ENCODE measurements at places on chromosomes 6 and 20. TPM values are rescaled to one million over a fixed set of nuclear protein-coding genes. Genes with fewer than 3 reads are reported as not detected.

DNA sequence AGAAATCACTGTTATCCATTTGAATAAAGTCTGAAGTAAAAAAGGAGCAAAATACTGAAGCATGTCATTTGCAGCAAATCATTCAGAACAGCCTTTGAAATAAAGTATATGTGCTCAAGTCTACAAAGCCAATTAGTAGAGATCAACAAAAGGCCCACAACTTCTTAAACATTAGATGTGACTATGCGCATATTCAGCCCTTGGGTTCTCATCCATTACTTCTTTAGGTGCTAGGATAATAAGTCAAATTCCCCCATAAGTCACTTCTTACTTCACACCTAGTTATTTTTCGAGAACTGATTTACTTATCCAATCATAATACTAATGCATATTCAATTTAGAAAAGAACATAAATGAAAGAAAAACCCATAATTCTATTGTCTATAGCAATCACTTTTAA lies 31.0 kb downstream of the PHIP start:
- DNase-seq = no peak

- no peak for DNase-seq
These were observed 53.5 kb upstream of the CEP85L start for GRCh38 chr6:118704915-118705314.

DNA sequence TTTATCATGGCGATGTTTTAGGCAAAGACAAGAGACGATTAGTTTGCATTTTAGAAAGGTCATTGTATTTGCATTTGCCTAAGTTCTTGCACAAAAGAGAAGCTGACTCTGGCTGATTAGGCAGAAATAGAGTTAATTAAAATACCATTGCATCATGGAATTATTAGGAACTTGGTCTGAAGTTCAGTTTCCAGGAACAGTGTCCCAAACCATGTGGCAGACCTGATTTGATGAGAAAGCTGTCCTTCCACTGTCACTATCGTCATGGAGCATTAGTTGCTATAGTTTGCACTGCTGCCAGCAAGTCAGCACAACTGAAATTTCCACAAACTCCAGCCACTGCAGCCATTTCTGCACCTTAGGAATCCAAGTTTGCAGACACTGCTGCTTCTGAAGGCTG lies 24.3 kb upstream of the MCUR1 start:
- no peak for DNase-seq

DNA sequence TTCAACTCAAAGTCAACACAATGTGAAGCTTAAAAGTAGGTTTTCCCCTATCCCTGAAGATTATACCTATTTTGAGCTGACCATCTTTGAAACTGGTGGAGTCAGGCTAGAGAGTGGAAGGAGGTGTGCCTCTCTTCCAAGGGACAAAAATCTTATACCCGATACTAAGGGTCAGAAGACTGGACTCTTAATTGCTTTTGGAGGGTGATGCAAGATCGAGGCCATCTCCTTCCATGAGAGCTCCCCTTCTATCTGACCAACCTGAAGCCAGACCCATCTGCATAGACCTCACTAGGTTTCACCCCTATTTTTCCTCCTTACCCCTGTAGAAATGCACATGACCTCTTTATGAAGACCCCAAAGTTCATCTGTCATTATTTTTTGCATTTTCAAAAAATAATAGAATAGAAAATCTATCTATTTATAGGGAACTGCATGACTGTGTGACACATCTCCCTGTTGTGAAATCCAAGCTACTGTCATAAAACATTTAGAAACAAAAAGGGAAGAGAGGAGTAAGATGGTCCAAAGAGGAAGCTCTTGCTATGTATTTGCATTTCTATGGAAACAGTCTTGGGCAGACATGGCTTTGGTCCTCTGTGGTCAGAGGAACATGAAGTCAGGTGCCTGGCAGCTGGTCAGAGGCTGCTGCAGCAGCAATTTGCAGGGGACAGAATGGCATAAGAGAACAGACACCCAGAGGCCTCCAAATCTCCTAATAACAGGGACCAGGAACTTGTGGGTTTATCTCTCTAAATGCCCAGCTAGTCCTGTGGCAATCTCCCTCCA lies 349.2 kb downstream of the MAFB start:
- peak; percentile 41 for DNase-seq

GRCh38 chr6:80940571-80940970 lies 811.9 kb downstream of the TENT5A start:
- peak; percentile 22 for DNase-seq

GRCh38 chr6:951399-952181 lies 258.7 kb upstream of the EXOC2 start:
- DNase-seq = no peak

Gene PLN
- total RNA-seq = 5.2 TPM

- DNase-seq = no peak
These were observed 3.4 kb downstream of the MYT1 start for GRCh38 chr20:64167676-64168075.

- DNase-seq = no peak
These were observed 2.1 kb upstream of the THEMIS start for GRCh38 chr6:127902933-127903332.

Gene SLC22A16
- not detected for total RNA-seq

Gene TFAP2A
- total RNA-seq = 2.6 TPM

GRCh38 chr6:23630726-23631635 lies 495.0 kb upstream of the NRSN1 start:
- DNase-seq = no peak

Gene RIN2
- 57.7 TPM for total RNA-seq

GRCh38 chr6:22612236-22612635 lies 42.9 kb downstream of the HDGFL1 start:
- peak; percentile 50 for DNase-seq

Gene AKAP7
- total RNA-seq = 4.7 TPM

- DNase-seq = peak; percentile 44
These were observed 576.1 kb upstream of the MARCKS start for GRCh38 chr6:113281014-113281413.

- no peak for DNase-seq
These were observed 165.5 kb downstream of the PRKN start for GRCh38 chr6:162562041-162562440.

GRCh38 chr20:728256-728944 lies 39.9 kb downstream of the SLC52A3 start:
- DNase-seq = peak; percentile 13

GRCh38 chr6:149727793-149728498 lies 10.0 kb upstream of the LATS1 start:
- peak; percentile 21 for DNase-seq

GRCh38 chr6:140623498-140623897 lies 1249.0 kb upstream of the CITED2 start:
- DNase-seq = peak; percentile 77

DNA sequence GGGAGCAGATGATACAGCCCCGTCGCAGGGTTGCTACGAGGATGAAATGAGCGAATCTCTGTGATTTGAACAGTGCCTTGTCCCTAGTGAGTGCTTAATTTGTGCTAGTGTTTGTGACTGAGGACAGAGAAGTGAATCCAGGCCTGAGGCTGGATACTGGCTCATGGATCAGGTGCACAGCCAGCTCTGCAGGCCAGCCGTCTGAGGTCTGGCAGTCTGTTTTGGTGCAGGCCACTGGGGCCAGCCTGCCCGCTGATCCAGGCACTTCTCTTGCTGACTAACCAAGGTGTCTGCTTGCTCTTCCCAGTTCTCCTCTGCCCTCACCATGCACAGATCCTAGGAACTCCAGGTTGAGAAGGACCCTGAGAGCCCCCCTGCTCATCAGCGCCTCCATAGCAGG lies 181.0 kb downstream of the LRFN2 start:
- DNase-seq = no peak

DNA sequence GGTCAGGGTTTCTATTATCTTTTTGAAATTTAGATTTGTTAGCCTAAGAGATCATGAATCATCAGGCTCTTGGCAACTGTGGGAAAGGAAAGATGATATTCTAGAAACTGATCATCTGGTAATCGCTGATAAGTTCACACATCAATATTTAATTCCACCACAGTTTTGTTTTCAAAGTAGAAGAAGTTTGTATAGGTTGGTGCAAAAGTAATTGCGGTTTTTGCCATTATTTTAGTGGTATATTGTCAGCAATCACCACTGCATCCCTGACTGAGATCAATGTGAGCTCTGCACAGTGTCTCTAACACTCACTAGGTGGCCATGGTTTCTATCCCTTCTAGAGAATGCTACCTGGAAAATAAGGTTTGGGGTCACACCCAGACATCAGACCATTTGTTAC lies 17.0 kb upstream of the PXDC1 start:
- no peak for DNase-seq

Gene C6orf52
- not detected for total RNA-seq

- no peak for DNase-seq
These were observed 80.0 kb upstream of the TAB2 start for GRCh38 chr6:149237464-149237863.

GRCh38 chr20:35561268-35561667 lies 19.4 kb downstream of the ERGIC3 start:
- peak; percentile 31 for DNase-seq

DNA sequence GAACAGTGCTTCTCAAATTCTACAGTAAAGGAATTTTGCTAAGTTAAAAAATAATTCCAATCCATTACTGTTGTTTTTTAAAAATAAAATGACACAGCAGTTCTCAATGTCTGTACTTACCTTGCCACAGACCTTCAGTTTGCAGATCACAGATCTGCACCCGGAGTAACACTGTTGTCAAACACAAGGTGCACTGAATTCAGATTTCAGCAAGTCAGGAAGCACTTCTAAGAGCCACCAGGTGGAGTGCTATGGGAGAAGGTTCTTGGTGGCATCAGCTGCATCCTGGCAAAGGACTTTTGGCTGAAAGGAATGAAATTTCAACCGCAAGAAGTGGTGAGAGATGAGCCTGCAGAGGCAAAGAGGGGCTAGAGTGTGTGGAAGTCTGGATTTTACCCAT lies 17.4 kb downstream of the RSPH4A start:
- no peak for DNase-seq

- DNase-seq = peak; percentile 33
These were observed 165.1 kb downstream of the CDKAL1 start for GRCh38 chr6:20699402-20699801.

- DNase-seq = peak; percentile 94
These were observed 243.9 kb upstream of the TCF21 start for GRCh38 chr6:133644892-133645619.

GRCh38 chr20:62353289-62354030 lies 13.7 kb downstream of the LAMA5 start:
- DNase-seq = no peak

GRCh38 chr6:118335325-118335816 lies 212.7 kb upstream of the PLN start:
- no peak for DNase-seq

Gene BPIFA1
- not detected for total RNA-seq

Gene ZFP64
- 28.5 TPM for total RNA-seq

- peak; percentile 88 for DNase-seq
These were observed 65.9 kb downstream of the FAM135A start for GRCh38 chr6:70479236-70479635.

GRCh38 chr6:166221040-166221439 lies 53.4 kb upstream of the TBXT start:
- no peak for DNase-seq

- DNase-seq = no peak
These were observed 39.1 kb upstream of the ANKRD60 start for GRCh38 chr20:58267389-58268215.

GRCh38 chr6:156163311-156163710 lies 613.9 kb upstream of the ARID1B start:
- no peak for DNase-seq

DNA sequence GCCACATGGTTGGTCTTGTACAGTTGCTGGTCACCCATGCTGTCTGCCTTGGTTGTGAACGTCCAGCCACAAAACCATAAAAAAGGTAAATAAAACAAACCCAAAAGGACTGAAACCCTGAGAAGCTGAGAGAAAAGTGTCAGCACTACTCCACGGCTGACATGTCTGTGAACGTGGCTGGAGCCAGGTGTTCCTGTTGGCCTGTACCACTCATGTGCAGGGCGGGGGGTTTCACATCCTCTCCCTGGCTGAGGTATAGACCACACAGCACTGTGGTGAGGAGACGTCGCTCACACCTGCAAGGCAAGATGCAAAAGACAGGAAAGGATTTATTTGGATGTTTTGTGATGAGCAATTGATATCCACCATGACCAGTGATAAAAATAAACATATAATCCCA lies 51.9 kb upstream of the MRPS10 start:
- no peak for DNase-seq

DNA sequence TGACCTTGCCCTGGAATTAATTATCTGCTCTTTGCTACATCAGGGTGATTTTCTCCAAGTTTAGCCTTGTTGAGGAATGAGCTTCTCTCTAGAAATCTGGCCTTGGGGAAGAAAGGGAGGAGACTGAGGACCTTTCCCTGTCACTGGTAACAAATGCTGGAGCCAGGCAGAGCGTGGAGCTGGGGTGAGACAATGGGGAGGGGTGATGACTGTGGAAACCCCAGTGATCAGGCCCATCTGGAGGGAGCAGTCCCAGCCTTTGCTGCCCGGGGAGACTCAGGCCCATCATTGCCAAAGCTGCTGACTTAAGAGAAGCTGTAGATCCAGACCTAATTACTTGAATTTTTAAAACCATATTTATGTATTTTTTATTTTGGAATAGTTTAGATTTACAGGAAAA lies 31.3 kb downstream of the BCAS4 start:
- no peak for DNase-seq

DNA sequence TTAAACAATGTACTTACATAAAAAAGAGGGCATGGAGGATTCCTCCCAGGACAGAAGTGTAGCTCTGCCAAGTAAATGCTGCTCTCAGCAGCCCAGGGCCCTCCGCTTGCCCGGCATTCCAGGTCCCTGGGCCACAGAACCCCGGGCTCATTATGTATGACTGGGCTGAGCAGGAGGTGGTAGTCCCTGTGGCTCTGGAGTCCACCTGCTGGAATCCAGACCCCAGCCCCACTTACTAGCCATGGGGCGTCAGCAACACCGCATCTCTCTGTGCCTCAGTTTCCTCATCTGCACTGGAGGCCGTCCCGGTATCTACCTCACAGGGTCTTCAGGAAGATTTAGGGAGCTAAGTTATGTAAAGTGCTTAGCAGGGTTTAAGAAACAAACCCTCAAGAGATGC lies 55.4 kb downstream of the PSMG4 start:
- DNase-seq = no peak

GRCh38 chr20:18729231-18729825 lies 84.3 kb upstream of the SCP2D1 start:
- no peak for DNase-seq

Gene ZNF334
- 1.9 TPM for total RNA-seq

Gene PRR18
- not detected for total RNA-seq

Gene ZBP1
- total RNA-seq = not detected

DNA sequence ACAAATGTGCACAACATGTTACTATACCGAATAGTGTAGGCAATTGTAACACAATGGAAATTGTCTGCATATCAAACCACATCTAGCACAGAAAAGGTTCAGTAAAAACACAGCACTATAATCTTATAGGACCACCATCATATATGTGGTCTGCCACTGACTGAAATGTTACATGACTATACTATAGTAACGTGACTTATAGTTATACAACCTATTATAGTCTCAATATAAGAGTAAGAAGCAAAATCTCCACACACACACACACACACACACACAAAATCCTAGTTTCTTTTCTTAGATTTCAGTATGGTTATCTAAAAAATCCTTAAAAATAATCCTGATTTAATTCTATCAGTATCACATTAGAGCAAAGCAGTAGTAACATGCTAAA lies 164.6 kb downstream of the RALGAPA2 start:
- no peak for DNase-seq
